ENCODE measurements at places on chromosomes 1 and 21.

DNA sequence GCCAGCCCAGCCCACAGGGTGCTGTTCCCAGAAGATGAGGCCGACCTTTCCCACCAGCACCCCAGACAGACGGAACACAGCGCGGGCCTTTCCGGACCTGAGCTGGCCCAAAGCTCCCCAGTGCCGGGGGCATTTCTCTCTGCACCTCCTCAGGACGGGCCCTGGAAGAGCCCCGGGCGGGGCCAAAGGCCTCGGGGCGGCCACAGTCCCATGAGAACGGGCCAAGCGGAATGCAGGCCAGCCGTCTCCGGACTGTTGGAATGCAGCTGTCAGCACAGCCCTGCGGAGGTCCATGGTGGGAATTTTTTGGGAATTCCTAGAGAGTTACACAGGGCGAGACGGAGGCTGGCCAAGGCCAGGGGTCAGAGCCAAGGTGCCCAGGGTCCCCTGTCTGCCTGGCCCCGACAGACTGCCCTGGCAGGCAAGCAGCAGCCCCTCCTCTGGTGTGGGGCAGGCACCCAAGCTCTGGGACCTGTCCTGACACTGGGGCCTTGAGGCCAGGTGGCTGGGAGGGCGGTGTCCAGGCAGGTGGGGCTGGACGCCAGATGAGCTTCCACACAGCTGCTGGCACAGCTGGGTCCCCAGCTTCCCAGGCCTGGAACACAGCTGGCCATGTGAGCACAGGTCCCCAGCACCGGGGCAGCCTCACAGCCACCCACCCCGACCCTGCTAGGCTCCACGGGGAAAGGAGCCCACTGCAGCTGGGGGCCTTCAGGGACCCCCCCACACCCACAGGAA lies 63.0 kb downstream of the MEGF6 start:
- no peak for DNase-seq

GRCh38 chr1:230113593-230114236 lies 46.7 kb downstream of the GALNT2 start:
- DNase-seq = no peak

GRCh38 chr1:228669242-228669585 lies 66.1 kb upstream of the RHOU start:
- no peak for DNase-seq

- peak; percentile 84 for DNase-seq
These were observed 334.4 kb downstream of the SRGAP2C start for GRCh38 chr1:121519042-121519755.

DNA sequence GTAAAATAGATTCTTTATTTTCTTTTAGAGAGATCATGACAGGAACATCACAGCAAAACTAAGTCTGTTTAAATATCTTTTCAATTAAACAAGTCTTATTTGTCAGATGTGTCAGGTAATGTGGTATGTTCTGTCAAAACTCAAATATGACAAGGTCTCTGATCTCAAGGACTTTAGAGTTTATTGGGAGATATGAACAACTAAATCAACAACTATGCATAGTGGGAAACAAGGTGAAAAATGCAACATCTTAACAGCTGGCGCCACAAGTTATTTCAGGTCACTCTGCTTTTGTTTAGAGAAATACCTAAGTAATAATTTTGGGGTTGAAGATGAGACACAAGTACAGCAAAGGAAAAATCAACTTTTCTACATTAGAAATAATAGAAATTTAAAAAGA lies 779.4 kb upstream of the ADGRL4 start:
- no peak for DNase-seq
